ENCODE measurements at places on chromosomes 1 and 21.

DNA sequence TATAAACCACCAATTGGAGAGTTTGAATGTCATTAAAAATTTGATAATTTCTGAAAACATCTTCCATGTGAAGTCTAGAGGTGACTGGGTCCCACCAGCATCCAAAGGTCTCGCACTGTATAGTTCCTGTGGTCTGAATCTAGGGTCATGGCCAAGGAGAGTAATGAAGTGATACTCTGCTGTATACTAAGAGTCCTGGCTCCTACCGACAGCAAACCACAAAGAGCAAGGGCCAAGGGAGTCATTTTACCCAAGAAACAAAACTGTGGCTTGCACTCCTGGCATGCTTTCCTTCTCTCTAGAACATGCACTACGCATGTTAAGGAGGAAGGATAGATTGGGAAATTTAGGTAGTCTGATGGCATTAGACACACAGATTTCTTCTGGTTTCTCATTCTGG lies 115.6 kb downstream of the BRINP2 start:
- no peak for DNase-seq

- no peak for DNase-seq
Observed at GRCh38 chr1:31912839-31913239, 25.3 kb downstream of the PTP4A2 start.

GRCh38 chr1:94804442-94804837 lies 15.7 kb upstream of the SLC44A3 start:
- no peak for DNase-seq

- DNase-seq = no peak
Observed at GRCh38 chr1:246690100-246690499, 34.1 kb upstream of the SCCPDH start.

DNA sequence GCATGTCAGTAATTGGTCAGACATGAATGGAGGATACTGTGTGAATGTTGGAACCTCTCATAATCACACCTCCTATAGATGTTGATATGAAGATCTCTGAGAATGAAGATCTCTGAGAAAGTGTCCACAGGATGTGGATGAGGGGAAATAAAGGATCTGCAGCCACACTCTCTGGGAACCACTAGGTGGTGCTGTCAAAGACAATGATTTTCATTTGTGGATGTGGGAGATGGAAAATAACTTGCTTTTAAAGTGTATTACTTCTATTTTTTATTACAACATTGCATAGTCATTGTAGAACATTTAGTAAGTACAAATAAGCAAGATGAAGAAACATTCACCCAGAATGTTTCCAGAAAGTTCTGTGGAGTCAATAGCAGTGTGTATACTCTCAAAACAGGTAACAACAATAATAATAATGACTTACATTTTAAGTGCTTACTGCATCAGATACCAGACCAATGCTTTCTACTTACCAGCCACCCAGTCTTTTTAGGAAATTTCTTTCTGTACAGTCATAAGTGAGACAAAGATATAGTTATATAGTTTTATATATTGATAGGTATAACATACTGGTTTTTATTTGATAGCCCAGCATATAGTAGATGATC lies 128.2 kb downstream of the ATG4C start:
- no peak for DNase-seq

GRCh38 chr1:36166938-36167905 lies 11.3 kb downstream of the MAP7D1 start:
- DNase-seq = no peak

GRCh38 chr1:30165116-30165515 lies 558.3 kb downstream of the MATN1 start:
- DNase-seq = no peak

- DNase-seq = no peak
Observed at GRCh38 chr1:67300561-67300960, 7.1 kb upstream of the IL12RB2 start.

- DNase-seq = no peak
Observed at GRCh38 chr1:223088713-223089240, 54.3 kb downstream of the TLR5 start.

DNA sequence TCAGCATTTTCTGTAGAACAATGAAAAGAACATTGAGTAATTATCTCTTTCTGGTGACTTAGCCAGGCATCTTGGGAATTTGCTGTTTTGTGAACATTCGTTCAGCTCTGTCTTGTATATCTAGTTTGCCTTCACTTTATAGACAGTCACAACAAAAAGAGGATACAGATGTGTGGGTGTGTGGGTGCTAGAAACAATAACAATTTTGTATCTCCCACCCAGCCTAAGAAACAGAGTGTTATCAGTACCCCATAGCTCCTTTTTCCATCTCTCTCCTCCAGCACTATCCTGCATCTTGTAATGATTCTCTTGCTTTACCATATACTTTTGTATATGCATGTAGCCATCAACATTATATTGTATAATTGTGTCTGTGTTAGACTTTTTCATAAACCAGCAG lies 33.0 kb downstream of the AK4 start:
- DNase-seq = no peak

DNA sequence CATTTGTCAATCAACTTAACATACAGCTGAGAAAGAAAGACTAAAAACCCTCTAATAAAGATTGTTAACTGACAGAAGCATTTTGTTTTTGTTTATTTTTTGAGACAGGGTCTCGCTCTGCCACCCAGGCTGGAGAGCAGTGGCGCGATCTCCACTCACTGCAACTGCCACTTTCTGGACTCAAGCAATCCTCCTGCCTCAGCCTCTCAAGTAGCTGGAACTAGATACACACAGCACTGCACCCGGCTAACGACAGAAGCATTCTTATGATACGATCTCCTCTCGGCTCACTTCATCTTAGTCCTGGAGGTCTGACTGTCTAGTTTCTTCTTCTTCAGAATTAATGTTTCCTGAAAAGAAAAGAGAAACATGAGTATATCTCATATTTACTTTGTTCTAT lies 23.5 kb downstream of the RSPH1 start:
- no peak for DNase-seq

DNA sequence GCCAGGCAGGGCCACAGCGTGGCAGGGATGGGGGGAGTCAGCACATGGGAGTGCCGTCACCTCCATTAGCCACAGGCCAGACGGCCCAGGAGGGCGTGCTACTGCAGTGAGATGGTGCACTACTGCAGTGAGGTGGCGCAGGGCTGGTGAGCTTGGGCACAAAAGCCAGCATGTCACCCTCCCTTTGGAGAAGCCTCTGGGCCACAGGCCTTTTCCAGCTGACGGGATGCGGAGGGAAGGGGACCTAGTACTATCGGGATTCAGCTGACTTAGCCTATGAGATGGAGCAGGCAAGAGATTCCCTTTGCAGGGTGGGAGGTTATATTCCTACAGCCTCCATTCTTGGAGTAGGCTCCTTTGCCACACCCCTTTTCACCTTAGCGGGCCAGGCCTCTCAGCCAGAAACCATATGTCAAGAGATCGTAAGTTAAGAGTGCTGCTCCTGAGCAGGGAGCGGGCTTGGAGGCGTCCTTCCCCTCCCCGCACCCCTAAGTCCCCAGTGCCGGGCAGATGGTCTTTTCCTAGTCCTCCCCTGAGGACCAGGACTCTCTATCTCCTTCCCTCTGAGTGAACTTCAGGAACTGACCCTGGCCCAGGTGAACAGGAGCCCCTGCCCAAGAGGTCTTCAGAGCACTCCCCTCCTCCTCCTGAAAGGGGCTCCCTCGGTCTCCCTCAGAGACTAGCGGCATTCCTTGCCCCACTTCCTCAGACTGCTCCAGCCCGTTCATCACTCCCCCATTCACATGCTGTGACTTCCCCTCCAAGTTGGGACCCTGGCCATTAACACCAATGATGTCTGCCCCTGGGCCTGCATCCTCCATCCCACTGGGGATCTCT lies 8.2 kb downstream of the NES start:
- DNase-seq = no peak

GRCh38 chr1:154501423-154502065 lies 475 bp upstream of the TDRD10 start:
- no peak for DNase-seq

GRCh38 chr1:24874611-24875234 lies 55.4 kb downstream of the RUNX3 start:
- no peak for DNase-seq

DNA sequence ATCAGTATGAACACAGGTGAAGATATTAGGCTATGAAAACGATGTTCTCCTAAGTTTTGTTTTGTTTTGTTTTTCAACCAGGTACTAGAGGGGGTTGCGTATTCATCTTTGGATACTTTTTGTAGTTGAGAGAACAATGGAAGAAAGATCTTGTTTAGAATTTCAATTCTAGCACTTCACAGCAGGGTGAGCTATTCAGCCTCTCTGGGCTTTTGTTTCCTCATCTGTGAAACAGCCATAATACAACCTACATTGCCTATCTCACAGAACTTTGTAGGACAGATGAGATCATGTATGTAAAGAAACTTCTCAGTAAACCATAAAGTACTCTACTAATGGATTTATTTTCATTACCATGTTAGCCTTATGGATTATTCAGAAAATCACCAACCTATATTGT lies 199.5 kb downstream of the GPATCH2 start:
- DNase-seq = no peak

DNA sequence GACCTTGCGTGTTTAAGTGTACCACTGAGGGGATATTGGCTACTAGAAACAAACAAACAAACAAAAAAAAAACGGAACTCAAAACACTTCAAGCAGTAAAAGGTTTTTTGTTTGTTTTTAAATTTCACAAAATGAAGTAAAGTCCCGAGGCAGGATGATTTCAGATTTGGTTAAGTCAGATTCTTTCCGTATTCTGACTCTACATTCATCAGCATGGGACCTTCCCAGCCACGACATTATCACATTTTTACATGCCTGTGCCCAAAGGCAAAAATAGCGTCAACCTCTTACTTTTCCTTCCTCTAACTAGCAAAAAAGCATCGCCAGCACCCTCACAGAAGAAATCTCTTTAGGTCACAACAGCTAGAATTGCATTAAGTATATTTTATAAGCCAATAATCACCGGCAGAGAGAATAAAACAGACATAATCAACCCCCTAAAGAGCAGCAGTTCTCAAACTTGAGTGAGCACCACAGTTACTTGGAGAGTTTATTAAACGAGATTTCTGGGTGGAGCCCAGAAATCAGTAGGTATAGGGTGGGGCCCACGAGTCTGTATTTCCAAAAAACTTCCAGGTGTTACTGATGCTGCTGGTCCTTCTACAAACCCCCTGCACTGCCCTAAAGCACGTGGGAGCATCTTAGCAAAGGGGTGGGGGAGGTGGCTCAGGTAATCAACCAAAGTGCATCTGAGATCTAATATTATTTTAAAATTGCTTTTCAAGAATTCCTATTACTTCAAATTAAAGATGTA lies 227.6 kb downstream of the RGS7 start:
- DNase-seq = no peak

DNA sequence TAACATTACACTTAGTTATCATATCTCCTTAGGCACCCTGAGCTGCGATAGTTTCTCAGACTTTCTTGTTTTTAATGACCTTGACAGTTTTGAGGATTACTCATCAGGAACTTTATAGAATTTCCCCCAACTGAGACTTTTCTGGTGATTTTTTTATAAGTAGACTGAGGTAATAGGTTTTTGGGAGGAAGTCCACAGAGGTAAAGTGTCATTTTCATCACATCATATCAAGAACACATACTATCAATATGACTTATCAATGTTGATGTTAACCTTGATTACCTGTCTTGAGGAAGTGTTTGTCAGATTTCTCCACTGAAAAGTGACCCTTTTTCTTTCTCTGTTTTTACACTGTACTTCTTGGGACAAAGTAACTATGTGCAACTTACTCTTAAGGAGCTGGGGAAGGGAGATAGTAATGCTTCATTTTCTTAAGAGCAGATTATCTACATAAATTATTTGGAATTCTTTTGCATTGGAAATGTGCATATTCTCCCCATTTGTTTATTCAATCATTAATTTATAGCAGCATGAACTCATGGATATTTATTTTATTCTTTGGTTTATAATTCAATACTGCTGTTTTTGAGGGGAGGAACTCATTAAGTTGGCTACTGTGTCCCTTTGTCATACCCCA lies 72.8 kb upstream of the HSD17B7 start:
- no peak for DNase-seq

- no peak for DNase-seq
Observed at GRCh38 chr1:173202424-173203145, 4.5 kb downstream of the TNFSF4 start.

DNA sequence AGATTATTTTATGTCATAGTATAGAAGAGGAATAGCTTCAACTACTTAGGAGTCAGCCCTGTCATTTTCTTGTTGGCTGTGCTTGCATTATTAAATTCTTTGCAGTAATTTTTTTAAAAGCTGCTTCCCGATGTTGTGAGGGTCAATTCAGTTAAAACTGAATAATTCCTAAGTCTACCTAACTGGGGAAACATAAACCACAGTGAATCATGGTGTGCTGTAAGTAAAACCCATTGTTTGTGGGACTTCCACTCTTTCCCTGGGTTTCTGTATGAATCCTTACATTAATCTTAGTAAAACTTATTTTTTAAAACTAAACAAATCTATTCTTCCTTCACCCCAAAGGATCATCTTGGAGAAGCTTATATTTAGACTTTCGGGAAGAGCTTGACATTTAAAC lies 4.4 kb downstream of the SUCO start:
- no peak for DNase-seq

- DNase-seq = no peak
Observed at GRCh38 chr1:13793088-13793730, 93.2 kb downstream of the PRDM2 start.

- DNase-seq = no peak
Observed at GRCh38 chr1:179369751-179370341, 4.1 kb downstream of the AXDND1 start.

DNA sequence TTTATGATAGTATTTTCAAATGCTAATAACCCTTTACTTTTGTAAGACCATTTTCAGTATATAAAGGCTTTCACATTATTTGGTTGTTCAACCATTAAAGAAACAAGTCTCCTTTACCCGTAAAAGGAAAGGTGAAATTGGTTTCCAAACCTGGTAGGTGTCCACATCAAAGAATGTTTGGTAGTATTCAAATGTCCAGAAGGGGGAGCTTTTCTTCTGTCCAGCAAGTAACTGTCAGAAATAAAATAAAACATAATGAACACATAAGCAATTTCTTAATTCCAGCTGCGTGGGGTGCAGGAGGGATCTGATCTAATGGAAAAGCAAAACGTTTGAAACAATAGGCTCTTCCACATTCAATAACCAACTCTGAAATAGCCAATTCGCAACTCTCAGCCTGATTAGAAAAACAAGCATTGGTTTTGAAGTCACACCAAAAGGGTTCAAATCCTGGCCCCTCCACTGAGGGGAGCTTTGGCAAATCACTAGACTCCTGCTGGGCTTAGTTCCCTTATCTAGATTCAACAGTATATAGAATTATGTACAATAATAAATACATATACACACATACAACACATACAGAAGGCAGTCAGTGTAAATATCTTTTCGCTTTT lies 11.0 kb downstream of the YIPF1 start:
- DNase-seq = no peak

DNA sequence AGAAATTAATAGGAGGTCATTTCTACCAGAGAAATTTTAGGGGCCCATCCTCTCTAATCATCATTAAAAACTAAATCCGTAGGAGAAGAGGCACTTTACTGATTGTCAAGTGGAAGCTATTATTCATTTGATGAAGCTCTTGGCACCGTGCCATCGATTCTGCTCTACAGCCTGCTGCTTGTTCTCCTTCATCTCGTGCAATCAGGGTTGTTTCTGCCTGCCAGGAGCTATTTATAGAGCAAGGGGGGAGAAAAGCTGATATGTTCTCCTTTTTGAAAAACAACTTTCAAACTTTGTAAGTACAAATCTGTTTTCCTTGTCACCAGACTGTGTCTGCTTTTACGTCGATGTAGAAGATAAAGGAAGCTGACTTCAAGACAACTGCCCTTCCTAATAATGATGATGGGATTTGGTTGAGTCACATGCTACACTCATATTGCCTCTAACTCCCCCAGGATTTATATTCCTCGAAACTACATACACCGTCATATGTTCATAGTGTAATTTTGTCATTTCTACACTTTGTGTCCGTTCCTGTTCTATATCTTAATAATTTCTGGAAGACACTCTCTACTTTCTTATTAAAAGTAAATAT lies 169.6 kb upstream of the LHX8 start:
- no peak for DNase-seq

Data from activated CD8-positive, alpha-beta memory T cell treated with anti-CD3 and anti-CD28 coated beads for 24 hours (primary cell).